ENCODE measurements at places on chromosomes 16 and 17.

GRCh38 chr17:17494870-17495535 lies 1.2 kb downstream of the RASD1 start:
- no peak for DNase-seq

DNA sequence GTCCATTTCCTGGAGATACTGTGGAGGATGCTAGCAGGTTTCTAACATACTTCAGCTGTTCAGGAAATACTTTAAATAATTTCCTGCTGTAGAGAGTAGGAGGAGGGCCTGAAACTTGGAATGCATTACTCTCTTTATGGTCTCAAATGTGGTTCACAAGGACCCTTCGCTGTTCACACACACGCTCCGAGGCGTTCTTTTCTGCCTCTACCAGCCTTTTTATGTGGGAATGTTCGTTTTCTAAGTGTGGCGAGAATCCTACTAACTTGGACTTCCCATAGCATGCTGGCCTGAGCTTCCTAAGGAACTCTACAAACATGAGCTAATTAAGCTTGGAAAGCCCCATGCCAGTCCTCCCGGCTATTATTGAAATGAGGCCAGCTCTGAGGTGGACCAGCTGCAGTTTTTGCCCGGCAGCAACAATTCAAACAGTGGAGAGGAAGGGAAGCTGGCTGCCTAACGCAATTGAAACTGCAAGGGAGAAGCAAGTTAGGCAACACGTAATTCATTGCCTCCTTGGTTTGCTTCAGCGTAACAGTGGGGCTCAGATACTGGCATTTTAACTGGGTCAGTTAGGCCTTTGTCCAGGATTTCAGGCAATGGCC lies 18.9 kb downstream of the KPNA2 start:
- DNase-seq = no peak

DNA sequence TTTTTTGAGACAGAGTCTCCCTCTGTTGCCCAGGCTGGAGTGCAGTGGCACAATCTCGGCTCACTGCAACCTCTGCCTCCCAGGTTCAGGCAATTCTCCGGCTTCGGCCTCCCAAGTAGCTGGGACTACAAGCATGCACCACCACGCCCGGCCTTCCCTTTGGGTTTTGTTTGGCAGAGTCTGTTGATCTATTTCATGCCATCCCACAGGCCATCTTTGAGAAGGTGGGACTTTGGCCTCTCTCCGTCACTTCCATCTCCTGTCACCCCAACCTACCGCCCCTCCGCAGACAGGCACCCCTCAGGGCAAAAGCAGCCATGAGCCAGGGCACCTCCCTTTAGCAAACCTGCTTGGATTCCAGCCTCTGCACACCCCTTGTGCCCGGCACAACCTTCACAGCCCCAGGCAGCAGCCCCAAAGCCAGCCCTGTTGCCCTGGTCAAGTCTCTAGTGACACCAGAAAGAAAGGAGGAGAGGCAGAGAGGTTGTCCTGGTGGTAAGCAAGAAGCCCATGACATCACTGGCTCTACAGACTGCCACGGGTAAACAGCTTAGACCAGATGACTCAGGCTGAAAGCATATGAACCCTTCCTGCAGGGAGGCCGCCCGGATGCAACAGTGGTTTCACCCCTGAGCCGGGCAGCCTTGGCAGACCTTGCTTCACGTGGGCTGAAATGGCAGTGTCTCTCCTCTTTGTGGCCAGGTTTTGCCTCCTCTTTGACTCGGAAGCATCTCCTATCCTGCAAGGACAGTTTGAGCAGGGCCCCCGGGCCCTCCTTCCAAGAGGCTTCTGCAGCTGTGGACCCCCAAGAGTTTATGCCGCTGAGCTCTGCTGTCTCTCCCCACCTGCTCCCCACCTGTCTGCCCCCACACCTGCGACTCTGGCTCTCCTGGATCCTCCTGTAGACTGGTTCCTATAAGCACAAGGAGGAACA lies 8.1 kb upstream of the TIMP2 start:
- no peak for DNase-seq

DNA sequence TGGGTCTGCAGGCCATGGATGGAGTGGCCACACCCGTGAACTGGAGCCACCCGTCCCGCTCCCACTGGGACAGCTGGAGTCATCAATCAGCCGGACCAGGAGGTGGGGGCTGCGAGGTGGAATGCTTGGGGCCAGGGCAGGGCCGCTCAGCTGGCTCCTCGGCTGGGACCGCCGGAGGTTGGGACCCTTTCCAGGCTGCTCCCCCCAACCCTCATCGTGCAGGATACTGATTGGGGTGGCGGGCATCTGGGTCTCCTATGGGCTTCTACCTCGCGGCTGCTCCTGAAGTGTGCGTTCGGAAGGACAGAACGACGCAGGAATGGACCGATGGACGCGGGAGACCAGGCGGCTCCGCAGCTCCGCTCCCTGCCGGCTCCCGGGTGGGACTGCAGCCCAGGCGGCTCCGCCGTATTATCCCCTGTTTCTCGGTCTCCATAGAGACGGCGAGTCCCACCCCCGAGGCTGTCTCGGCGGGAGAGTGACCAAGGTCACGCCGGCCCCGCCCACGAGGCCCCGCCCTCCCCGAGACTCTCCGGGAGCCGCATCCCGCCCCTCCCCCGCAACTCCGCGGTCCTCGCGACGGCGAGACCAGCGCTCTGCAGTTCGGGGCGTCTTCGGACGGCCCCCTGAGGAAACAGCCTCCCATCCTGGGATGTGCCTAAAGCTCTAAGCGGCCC lies at the start of gene TPPP3:
Gene TPPP3 (minus strand): TSS at position 388 of the 677 bp plus-strand sequence. CDS start 2,387 bp downstream, outside the sequence.
- DNase-seq = no peak

- DNase-seq = no peak
These were observed 73.5 kb upstream of the KIF2B start for GRCh38 chr17:53749178-53749577.

Data from NCI-H345 (cell line).